NCI-H1436 treated with DMSO at 0.1 percent for 48 hours (cell line): ENCODE measurements at places on chromosomes 11 and 22.
A peak's percentile ranks its signal among the peaks of the same experiment; 100 is the strongest.

GRCh38 chr22:27644566-27644965 lies 157.0 kb downstream of the MN1 start:
- DNase-seq, result no peak

DNA sequence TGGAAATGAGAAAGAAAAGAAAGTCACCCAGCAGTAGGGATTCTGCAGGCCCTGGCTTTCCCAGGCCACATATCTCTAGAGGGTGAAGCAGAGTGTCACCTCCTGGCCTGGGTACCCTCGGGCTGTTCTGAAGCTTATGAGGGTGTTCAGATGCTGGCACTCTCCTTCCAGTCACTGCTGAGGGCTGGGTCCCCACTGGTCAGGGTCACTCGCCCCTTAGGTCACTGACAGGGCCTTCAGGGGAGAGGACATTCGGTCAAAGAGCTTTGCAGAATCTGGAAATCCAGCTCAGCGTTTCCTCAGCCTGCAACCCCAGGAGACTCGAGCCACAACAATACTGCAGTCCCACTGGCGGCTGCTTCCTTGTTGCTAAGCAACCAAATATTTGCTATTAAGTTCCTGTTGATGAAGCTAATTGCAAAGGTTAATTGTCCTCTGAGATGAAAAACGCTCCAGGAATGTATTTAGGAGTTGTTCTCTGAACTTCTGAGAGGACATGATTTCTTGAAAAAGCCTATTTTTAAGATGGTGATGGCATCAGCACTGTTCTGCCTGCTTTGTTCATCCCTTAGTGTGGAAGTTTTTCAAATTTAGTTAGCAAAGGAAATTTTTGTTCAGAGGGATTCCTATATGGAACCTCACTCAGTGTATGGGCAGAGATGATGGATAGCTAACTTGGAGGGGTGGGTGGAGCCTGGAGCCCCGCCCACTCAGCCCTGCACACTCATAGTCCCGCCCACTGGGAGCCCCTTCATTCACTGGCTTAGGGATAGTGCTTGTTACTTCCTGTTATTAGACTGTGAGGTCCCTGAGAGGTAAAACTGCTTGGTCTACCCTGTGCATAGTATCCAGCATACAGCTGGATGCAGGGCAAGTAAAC lies 109.2 kb downstream of the CSNK2A3 start:
- peak; percentile 26 for DNase-seq

- DNase-seq, result no peak
Measured at GRCh38 chr22:18947905-18948304, 11.8 kb upstream of the PRODH start.

GRCh38 chr11:794766-795633 lies 3.1 kb downstream of the SLC25A22 start:
- DNase-seq, result no peak

DNA sequence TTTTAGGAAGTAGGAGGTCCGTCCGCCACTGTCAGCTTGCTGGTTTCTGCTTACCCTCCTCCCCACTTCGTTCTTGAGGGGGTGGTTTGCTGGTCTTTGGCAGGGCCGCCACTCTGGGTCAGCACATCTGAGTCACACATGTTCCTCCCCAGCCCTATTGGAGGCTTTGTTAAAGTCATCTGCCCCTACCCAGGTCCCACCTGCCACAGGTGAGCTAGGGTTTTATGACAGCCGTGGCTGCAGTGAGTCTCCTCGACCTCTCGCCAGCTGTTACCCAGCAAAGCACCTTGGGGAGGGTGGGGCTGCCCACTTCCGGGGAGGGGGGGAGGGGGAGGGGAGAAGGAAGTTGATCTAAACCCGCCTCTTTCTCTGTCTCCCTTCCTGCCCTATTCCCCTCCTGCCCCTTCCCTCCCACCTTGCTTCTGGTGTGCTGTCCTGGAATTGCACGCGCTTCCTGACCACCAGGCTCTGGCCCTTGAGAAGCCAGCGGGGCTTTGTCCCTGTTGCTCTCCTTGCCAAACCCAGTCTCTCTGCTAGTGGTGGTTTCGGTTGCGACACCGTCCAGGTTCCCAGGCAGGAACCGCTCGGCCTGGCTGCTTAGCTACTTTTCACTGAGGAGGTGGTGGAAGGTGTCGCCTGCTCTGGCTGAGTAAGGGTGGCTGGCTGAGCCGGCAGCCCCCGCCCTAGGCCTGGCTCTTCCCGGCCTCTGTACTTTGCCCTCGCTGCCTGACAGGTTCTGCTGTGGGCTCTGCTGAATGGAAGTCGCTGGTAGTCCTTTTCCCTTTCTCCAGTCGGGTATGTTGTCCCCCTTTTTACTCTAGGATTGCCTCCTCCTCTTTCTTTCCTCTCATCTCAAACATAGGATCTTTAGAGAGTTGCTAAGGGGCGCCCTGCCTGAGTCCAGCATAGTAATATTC lies 28.5 kb downstream of the RCOR2 start:
- no peak for DNase-seq

DNA sequence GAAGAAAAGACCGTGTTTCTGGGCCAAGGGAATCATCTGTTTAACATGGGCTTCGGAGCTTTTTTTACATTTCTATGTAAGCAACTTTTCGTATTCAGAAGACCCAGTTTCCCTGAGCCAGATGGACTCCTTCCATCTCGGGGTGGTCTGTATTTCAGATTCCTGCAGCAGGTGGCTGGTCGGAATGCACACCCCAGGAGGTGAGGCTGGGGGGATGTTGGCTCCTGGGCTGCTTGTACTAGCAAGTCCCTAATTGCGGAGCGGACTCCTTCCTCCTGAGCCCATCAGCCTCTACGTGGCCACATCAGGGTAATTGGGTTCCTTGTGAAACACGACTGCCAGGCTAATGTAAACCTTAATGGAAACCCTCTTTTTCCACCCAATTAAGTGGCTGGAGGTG lies 58.7 kb downstream of the PARVB start:
- no peak for DNase-seq

DNA sequence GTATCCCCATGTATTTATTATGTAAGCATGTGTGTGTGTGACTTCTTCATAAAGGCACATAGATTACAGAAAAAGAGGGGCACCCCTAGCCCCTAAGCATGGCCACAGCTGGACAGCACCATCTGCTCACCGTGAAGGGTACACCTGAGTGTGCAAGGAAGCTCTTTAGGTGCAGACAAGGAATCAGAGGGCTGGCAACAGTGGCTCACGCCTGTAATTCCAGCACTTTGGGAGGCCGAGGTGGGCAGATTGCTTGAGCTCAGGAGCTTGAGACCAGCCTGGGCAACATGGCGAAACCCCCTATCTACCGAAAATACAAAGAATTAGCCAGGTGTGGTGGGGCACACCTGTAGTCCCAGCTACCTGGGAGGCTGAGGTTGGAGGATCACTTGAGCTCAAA lies 56.3 kb downstream of the DGCR2 start:
- DNase-seq, result no peak

DNA sequence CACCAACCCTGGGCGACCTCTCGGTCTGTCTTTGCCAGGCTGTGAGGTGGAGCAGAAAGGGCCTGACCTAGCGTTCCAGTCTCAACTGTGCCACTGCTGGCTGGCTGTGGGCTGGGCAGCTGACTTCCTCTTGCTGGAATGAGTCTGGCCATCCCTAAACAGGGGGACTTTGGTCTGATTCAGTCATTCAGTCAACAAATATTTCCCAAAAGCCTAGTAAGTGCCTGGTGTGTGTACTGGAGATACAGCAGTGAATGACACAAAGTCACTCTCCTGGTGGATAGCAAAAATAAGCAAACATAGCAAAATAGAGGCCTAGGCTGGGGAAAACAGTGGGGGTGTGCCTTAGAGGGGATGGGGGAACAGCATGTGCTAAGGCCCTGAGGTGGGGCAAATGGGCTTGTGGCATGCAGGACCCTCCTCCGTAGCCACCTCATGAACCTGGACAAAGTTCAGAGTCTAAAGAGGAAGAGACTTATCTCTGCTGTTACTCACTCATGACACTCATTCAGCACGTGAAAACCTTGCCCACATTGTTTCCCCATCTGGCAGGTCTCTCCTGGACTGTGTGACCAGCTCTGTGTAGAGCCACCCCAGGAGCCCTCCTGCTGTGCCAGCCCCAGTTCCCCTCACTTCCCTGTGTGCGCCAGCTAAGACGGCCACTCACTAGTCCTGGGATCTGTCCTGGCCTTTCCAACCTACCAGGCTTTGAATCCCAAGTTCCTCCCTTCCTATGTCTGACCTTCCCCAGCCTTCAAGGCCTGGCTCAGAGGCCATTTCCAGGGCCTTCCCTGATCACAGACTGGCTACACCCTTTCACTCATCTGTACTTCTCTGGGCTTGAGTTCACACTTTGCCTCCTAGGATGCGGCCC lies 4.7 kb downstream of the GUCD1 start:
- no peak for DNase-seq

GRCh38 chr11:94673951-94674491 lies 94.1 kb upstream of the AMOTL1 start:
- DNase-seq, result peak; percentile 85

DNA sequence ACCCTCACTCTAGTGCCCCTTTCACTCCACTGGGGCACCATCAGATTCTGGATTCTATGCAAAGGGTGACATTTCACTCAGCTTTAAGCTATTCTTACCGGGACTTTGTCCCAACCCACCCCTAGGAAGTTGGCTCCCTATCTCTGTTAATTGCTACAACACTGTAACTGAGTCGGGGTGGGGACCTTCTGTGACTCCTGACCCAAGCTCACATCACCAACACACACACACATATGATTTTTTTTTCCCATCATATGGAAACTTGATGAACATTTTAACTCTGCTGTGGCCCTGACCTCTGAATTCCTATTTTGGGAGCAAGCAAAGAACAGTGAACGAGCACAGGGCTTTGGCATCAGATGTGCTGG lies 16.6 kb downstream of the USH1C start:
- no peak for DNase-seq

GRCh38 chr11:35932681-35933319 lies 11.1 kb upstream of the LDLRAD3 start:
- no peak for DNase-seq

DNA sequence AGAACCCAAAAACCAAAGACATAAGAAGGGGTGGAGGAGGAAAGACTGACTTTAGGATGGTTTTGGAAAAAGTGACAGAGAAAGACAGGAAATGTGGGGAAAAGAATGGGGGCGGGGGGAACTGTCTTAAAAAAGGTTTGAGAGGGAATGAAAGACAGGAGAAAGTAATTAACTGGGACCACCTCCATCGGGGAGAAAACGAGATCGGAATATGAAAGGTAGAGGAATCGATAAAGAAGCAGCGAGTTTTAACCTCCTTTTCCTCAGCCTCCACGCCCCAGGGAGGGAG lies 524 bp downstream of the MTMR2 start:
- DNase-seq, result no peak

- DNase-seq, result no peak
Measured at GRCh38 chr11:94786264-94787126, 18.3 kb downstream of the AMOTL1 start.

- no peak for DNase-seq
Measured at GRCh38 chr11:119764108-119764868, 35.3 kb upstream of the NECTIN1 start.

GRCh38 chr11:34259087-34259486 lies 98.7 kb downstream of the ABTB2 start:
- no peak for DNase-seq

GRCh38 chr22:24500277-24500820 lies 5.2 kb downstream of the UPB1 start:
- no peak for DNase-seq

- DNase-seq, result no peak
Measured at GRCh38 chr22:24186352-24186740, 5.1 kb downstream of the SUSD2 start.

DNA sequence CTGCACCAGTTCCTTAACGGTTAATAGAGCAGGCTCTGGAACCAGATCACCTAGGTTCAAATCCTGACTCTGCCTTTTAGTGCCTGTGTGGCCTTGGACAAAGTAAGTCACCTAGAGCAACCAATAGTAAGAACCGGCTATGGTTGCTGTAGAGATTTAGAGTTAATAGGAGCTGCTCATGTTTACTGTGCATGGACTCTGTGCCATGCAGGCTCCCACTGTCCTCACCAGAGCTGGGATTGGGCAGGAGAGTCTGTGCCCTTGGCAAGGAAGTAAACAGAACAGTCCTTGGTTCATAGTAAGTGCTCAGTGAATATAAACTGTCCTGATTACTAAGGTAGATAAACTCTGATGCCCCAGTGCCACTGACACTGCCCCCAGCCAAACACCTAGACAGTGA lies 1.4 kb upstream of the TP53I11 start:
- DNase-seq, result no peak

DNA sequence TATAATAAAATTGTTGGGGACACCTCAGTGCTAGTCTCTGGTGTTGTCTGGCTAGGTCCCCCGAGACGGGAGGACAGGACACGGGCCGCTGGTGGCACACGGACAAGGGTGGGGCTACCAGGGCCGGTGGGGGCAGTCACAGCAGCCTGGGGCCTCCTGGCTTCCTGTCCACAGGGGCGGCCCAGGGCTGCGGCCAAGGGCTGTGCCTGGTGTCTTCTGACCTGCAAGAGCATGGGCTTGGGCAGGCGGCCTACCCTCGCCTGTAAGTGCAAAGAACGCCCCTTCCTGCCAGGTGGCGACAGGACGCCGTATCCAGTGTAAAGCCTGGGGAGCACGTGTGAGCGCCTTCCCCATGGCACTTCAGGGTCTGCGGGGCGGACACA lies 3.6 kb downstream of the LRFN4 start:
- DNase-seq, result no peak

- DNase-seq, result no peak
Measured at GRCh38 chr11:36356201-36356600, 60.1 kb downstream of the PRR5L start.

DNA sequence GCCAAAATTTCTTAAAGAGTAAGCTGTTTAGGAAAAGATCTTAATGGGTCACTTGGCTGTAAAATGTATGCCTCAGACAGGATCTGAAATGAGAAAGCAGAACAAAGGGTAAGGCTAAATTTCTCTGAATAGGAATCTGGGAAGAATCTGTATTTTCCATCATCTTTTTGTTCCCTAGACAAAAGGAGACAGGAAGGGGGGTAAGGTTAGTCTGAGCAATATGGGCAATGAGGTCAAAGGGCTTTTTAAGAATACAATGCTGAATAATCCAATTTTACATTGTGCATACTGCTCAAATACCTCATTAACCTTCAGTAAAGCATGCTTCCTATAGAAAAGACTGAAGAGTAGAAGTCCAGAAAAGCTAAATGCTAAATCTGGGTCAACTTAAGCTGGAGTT lies 34.6 kb downstream of the CLDN25 start:
- DNase-seq, result no peak

DNA sequence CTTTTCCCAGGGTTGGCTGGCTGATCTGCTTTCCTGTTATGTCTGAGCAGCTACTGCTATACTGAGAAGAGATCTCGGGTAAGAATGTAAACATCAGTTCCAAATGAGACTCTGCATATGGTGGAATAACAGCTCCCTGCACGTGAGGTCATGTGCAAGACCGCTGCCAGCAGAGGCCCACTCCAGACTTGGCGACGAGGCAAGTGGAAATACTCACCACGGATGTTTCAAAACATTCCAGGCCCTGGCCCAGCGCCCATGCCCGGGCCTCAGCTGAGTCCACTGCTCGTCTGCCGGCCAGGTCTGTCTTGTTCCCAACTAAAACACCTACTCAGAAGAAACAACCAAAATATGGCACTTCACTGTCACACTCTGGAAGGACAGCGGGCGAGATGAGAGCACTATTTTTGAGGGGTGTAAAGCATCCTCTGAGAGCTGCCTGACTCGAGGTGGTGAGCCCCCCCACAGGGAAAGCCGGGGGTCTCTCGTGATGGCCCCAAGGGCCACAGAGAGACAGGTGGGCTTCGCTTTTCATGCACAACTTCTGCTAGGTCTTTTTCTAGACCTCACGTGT lies 13.1 kb downstream of the IFT27 start:
- DNase-seq, result no peak

- no peak for DNase-seq
Measured at GRCh38 chr11:2451336-2451735, 6.5 kb downstream of the KCNQ1 start.
